CD4-positive, alpha-beta T cell treated with Interleukin-21 for 1 hour (primary cell): ENCODE measurements at places on chromosomes 6 and 20.

DNA sequence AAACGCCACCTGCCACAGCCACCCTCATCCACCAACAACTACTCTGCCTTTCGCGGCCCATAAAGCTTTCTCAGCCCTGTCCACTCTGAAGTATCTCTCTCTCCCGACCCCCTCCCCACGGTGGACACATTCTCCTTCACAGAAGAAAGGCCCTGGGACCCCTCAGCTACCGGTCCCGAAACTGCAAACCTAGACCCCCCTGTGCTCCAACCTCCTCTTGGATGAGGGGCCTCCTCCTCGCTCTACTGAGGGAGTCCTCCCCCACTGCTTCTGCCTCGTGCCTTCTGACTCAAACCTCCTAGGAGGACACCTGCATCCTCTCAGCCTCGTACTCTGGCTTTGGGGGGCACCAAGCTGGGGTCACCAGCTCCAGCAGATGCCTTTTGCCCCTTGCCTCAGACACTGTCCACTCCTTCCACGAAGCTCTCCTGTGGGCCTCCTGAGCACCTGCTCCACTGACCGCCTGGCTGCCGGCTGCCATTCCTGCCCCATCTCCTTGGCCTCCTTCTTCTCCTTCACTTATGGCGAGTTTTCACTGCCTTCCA lies 24.9 kb downstream of the RNASET2 start:
- DNase-seq, result no peak

GRCh38 chr6:127533736-127534135 lies 14.6 kb upstream of the MTCL3 start:
- DNase-seq, result no peak

DNA sequence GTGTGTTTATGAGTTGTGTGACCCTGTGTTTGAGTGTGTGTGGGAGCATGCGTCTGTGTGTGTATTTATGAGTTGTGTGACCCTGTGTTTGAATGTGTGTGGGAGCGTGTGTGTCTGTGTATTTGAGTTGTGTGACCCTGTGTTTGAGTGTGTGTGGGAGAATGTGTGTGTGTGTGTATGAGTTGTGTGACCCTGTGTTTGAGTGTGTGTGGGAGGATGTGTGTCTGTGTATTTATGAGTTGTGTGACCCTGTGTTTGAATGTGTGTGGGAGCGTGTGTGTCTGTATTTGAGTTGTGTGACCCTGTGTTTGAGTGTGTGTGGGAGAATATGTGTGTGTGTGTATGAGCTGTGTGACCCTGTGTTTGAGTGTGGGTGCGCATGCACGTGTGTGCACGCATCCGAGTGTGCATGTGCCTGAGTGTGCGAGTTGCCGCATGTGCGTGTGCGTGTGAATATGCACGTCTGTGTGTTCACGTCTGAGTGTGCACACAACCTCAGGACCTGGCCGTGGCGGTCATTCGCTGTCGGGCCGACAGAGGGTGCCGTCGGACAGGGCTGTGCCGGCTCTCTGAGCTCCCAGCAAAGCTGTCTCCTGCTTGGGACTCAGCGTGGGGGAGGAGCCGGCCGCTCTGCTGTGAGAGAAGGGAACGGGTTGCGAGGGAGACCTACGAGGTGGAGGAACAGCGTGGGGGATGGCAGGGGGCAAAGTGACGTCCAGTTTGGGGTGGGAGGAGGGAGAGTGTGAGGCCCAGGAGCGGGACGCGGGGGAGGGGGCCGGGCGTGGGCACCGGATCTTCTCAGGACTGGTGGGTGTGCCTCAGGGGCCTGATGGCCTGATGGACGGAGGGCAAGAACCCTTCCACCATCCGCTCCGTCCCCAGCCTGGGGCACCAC lies 19.7 kb downstream of the SLC17A9 start:
- DNase-seq, result peak; percentile 86

DNA sequence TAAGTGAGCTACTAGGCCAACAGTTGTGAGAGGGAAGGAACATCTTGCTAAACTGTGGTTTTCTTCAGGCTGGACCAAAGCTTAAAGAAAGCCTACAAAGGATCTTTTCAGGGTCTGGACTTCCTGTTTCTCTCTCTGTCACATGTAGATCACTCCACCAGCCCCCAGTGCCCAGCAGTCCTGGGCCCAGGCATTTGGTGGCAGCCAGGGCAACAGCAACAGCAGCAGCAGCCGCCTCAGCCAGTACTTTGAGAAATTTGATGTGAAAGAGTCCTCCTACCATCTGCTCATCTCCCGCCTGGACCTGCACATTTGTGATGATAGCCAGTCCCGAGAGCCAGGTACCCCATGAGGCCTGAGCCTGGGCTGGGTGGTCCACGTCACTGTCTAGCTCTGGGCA lies 44.1 kb downstream of the BLTP3A start:
- DNase-seq, result no peak

DNA sequence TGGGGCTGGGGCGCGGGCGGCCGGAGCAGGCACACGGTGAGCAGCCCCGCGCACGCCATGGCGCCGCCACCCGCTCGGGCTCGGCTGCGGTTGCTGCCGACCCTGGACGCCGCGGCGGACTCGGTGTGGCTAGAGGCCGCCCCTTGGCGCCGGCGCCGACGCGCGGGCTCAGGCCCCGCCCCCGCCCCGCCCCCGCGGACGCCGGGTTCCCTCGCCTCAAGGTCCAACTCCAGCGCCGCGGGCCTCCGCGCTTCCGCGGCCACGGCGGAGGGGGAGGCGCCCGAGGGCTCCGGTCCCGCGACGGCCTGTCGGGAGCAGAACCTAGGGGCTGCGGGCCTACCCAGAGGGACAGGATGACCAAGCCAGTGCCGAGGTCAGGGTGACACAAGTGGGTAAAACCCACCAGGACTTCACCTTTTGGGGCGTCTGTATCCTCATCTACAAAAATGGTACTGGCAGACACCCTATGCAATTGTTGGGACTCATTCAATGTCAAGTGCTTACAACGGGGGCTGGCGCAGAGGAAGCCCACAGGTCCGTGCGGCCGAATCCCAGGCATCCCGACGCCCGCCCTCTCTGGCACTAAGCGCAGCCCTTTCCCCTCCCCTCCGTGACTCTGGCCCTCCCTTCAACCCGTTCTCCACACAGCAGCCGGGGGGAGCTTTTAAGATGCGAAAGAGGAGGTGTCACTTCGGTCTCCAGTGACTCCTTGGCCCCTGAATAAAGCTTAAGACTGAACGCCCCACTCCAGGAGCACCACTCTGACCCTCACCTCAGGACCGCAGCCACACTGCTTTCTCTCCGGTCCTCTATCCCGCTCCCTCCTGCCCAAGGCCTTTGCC lies at the start of gene NECAB3:
NECAB3 (minus strand) TSS at position 135 of the 842 bp plus-strand sequence; CDS start at position 59, 76 bp downstream.
- DNase-seq, result peak; percentile 70

GRCh38 chr6:131356161-131356560 lies 216.9 kb upstream of the ARG1 start:
- no peak for DNase-seq

DNA sequence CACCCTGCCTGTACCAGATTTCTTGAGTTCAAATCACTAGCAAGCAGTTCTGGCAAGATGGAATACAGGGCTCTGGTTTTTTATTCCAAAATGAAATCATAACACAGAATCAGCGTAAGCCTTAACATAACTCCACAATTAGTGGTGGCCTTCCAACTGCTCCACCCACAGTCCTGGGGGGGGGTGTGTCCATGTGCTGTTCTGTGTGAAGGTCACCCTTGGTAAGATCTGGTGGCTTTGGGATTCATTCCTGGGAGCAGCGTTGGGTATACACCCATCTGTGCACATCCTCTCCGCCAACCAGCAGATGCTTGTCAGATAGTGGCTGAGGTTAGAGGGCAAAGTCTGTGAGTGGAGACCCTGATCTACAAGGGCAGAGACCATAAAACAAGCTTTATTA lies 49.9 kb upstream of the CD83 start:
- DNase-seq, result no peak

DNA sequence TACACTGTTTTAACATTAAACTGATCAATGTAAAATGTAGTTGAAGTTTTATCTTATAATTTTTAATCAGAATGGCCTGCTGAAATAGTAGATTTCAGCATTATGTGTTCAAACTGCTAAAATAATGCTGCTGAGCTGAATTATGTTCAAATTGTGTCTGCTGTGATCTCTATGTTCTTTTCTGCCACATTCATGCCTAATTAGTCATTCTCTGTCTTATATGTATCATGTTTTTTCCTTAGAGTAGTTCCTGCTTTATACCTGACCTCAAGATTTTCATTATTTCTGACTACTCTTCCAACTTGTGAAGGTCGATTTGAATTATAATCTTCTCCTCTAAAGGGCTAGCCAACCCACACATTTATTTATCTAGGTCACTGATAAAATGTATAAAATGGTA lies 476.7 kb upstream of the EPHA7 start:
- DNase-seq, result no peak

- DNase-seq, result peak; percentile 5
These were observed 26.8 kb downstream of the ZBTB9 start for GRCh38 chr6:33481192-33481591.

GRCh38 chr20:21437248-21437647 lies 39.9 kb upstream of the NKX2-4 start:
- no peak for DNase-seq

GRCh38 chr6:114228675-114229074 lies 114.1 kb downstream of the HS3ST5 start:
- DNase-seq, result no peak

DNA sequence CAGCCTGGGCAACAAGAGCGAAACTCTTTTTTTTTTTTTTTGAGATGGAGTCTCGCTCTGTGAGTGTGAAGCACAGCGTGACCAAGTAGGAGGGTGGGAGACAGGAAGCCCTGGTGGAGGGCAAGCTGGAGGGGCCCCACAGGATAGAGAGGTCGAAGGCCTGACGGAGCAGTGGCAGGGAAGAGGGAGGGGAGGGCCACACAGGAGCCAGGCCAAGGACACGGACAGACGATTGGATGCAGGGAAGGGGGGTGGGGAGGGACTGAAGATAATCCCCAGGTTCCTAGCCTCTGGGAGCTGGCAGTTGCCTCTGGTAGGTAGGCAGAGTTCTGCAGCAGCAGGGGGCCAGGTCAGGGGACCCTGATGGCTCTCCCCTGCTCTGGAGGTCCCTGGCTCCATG lies 10.8 kb upstream of the GUCA1A start:
- no peak for DNase-seq

DNA sequence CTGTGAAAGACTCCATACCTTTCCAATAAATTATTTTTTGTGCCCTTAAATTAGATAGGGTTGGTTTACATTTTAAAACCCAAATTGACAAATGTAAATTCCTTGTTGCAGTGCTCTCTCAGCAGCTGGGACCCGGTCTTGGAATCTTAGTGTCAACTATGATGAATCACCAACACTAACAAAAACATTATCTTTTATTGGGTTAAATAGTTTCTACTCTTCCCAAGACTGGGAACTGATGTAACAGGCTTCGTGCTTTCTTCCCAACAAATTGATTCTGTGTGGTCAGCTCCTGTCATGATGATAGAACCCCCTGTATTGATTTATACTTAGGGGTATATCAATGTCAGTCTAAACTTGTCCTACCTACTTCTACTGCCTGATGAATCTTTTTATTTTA lies 23.2 kb upstream of the AHI1 start:
- no peak for DNase-seq

- DNase-seq, result no peak
These were observed 4.9 kb downstream of the MYLK2 start for GRCh38 chr20:31824125-31824485.

DNA sequence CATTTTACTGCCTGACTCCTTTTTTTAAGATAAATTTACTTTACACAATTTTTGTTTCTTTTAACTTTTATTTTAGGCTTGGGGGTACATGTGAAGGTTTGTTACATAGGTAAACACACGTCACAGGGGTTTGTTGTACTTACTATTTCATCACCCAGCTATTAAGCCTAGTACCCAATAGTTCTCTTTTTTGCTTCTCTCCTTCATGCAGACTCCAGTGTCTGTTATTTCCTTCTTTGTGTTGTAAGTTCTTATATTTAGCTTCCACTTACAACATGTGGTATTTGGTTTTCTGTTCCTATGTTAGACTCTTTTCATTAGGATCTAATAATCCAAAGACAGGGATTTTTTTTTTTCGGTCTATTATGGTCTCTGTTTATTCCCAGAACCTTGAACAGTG lies 83.5 kb upstream of the CCN6 start:
- no peak for DNase-seq

- no peak for DNase-seq
These were observed 34.3 kb downstream of the PM20D2 start for GRCh38 chr6:89180112-89180511.

- no peak for DNase-seq
These were observed 6.1 kb downstream of the PTGIS start for GRCh38 chr20:49561806-49562205.

DNA sequence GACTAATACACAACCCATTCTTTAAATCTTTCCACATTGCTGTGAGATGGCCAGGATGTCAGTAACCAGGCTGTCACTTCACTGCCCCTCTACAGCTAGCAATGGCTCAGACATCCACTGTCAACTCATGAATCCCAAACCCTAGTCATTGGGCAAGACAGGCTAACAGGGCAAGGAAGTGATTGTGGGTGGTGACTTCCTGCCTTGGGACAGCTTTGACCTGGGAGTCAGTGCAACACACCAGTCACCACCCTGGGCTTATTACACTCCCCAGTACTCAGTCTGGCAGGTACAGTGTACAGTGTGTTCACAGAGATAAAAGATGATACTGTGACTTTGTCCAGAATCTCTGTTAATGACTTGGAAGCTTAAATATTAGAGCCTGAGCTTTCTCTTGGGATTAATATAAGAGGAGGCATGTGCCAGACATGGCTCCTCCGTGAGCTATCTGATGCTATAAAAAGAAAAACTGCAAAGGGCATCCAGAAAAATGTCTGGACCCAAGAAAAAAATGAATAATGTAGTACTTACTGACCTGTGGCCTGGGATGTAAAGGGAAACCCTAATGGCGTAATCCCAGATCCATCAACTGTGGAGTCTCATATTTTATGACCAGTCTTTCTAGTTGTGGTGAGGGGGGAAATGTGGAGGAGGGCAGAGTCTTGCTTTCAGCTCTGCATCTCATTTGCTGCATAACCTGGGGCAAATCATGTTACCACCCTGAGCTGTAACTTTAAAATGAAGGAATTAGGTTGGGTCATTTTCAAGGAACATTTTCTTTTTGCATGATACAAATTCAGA lies 244.4 kb downstream of the SLC24A3 start:
- no peak for DNase-seq

DNA sequence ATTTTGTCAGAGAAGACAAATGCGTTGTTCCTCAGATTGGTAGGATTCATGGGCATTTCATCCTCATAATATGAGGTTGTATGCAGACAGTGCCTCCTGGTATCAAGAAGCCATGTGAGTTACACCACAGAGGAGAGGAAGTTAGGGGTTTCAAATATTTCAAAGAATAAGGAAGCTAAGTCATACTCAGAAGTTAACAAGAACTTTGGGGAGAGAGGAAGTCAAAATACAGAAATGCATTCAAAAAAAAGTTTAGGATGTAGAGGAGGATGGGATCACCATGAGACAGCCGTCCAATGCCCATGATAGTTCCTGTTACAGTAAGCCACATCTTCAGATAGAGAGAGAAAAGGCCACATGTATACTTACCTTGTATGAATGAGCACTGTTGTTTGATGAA lies 22.3 kb downstream of the HLA-DOB start:
- no peak for DNase-seq

- no peak for DNase-seq
These were observed 59.6 kb downstream of the RWDD2A start for GRCh38 chr6:83252719-83253118.

- no peak for DNase-seq
These were observed 19.6 kb downstream of the DYNLRB1 start for GRCh38 chr20:34535857-34536256.

- no peak for DNase-seq
These were observed 54.4 kb downstream of the DTNBP1 start for GRCh38 chr6:15608396-15608795.

- DNase-seq, result peak; percentile 61
These were observed 1.1 kb downstream of the SPAG4 start for GRCh38 chr20:35616465-35617396.
